ENCODE measurements at places on chromosomes 6 and 20.

DNA sequence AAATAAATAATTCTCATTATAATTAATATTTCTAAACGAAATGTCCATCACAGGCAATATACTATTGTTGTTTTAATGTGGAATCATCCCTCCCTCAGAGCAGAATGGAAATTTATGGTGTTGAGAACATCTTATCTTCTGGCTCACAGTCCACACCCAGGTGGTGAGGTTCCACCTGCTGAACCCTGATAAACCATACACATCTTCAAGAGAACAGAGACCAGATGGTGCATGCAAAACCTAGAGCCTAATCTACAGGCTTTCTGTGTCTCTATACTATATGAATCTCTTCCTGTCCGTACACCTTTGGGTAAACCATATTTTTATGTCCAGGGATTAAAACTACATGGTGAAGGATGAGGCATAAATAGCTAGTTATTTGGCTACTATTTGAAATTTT is 52.3 kb upstream of the UFL1 start:
- DNase-seq, result no peak

- DNase-seq, result no peak
Observed at GRCh38 chr6:167805349-167806060, 21.2 kb upstream of the AFDN start.

- no peak for DNase-seq
Observed at GRCh38 chr6:78482801-78483552, 384.4 kb upstream of the IRAK1BP1 start.

GRCh38 chr6:37559050-37559449 is 59.4 kb upstream of the CCDC167 start:
- DNase-seq, result no peak

GRCh38 chr20:46752728-46753127 is 43.3 kb downstream of the SLC2A10 start:
- DNase-seq, result no peak

- DNase-seq, result no peak
Observed at GRCh38 chr6:36301781-36302180, 31.9 kb downstream of the PNPLA1 start.

GRCh38 chr6:119308991-119309657 is 40.4 kb downstream of the MAN1A1 start:
- no peak for DNase-seq

- DNase-seq, result no peak
Observed at GRCh38 chr20:24503352-24503931, 34.0 kb downstream of the SYNDIG1 start.

DNA sequence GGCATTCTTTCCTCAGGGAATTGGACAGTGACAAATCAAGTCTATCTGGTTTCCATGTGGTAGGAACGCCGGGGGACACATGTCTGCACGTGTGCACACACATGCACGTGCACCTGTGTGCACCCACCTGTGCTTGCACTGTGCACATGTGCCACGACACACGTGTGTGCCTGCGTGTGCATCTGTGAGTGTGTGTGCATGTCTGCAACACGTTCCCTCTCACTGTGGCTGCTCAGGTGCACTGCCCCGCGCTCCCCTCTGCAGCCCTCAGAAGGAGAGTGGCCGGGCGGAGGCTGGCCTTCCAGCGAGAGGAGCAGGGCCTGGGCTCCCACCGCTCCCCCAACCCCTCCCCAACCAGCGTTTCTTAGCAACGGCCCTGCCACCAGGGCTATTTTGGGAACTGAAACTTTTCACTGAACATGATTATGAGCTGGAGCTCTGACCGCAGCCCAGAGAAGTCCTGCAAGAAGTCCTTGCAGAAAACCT is 147.8 kb downstream of the PHACTR3 start:
- DNase-seq, result peak; percentile 64

DNA sequence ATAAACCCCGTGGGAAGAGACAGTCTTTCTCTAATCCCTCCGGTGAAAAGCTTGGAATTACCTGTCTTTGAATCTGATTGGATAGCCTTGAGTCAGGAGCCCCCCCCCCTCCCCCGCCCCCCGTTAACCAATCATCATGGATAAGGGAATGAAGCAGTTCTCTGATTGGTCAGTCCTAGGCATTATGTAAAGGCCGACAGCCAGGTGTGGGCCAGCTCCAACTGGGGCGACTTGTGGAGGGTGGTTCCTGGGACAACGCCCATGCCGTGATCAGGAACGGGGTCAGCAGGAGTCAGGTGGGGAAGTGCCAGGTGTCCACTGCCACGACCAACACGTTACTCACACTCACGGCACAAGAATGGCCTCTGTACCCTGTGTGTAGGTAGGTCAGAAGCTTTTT is 406.8 kb upstream of the SULF2 start:
- DNase-seq, result no peak

GRCh38 chr20:19621072-19621471 is 137.0 kb upstream of the RIN2 start:
- DNase-seq, result no peak

DNA sequence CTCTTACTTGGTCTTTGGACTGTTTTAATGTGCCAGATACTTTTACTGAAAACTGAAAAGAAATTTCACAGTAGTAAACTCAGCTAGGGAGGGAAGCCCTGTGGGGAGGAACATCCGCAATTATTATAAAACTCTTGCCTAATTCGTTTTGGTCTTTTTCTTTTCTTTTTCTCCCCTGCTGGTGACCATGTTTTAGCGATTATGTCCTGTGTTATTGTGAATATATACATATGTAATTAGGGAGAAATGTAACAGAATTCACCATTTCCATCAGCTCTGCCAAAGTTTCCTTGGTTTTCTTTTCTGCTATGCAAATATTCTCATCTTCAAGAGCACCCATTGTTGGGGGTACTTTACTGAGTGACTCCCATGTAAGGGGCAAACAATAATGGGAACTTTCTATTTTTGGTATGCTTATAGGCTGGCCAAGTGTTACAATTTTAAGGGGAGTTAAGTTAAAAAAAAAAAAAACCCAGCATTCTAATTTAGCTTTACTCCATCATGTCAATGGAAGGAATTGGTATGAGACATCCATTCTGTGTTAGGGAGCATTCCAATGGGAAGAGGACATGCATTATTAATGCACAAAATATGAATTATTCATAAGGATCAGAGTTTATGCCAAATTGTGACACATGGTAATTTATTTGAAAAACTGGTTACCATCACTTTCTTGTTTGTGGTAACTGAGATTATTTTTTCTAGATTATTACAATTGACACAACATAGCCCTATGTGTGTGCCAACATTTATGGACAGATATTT is 2.0 kb downstream of the DOK5 start:
- no peak for DNase-seq

- no peak for DNase-seq
Observed at GRCh38 chr6:29021434-29021833, 16.3 kb upstream of the ZNF311 start.

DNA sequence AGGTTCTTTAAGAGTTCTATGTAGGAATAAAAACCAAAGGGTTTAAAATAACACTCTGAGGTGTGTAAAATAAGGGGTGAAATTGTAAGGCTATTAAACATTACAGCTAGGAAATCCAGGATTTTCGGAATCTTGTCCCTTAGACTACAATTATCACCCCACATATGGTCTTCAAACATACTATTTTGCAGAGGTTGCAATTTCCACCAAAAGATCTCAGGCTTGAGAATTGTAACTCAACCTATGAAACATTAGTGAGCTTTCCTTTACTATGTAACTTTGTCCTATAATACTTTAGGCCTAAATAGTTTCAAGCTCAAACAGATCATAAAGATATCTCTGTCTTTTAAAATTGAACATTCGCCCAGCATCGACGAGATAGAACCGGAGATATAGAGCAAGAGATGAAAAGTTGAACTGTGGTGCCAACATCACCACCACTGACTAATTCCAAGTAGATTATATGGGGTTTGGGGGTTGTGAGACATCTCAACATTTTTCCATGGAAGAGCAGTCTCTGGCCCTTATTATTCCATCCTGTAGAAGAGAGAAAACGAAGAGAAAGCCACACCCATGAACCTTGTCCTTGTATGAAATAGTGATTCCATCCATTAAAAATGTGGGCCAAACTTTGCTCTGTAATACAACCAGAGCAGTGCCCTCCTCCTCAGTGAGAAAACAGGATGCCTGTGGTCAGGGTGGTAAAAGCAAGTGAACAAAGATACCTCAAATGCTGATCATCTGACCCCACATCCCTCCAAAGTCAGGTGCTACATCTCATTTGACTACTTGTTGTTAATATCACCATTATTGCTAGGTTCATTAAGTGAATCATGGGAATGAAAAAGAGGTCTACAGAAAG is 284.5 kb upstream of the GJE1 start:
- DNase-seq, result no peak

- DNase-seq, result no peak
Observed at GRCh38 chr20:2867081-2867864, 6.0 kb upstream of the PTPRA start.

- DNase-seq, result no peak
Observed at GRCh38 chr6:35777356-35778102, 1.1 kb downstream of the CLPSL2 start.

DNA sequence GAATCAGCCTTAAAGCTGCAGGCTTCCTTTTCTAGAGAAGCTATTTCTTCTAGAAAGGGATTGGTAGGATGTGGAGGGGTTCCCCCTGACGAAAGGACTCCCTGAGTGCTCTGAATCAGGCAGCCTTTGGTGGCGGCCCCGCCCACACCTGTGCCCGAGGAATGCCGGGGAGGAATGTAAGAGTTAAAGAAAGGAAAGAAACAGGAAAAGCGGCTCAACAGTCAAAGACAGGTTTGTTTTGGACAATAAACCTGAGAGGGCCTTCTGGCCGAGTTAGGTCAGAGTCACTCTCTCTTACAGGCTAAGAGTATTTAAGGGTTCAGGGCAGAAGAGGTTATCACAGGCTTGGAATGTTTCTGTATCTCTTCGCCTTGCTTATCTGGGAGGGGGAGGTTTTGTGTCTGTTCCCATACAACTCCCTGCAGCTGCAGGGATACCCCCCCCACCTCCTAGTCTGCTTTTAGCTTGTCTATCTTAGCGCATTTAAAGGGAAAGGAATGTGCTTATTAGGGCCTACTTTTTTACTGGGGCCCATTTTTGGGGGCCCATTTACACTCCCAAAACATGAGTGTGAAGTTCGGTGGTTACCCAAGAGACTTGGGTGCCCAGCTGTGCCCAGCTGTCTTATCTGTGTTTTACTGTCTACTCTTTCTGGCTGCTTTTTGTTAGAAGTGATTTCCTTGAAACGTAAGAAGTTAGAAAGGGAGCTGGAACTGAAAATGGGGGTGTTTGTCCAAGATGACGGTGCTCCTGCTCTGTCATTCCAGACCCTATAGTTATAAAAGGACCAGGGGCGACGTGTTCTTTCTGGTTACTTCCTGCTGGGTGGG is 32.8 kb downstream of the DYNLT1 start:
- no peak for DNase-seq

DNA sequence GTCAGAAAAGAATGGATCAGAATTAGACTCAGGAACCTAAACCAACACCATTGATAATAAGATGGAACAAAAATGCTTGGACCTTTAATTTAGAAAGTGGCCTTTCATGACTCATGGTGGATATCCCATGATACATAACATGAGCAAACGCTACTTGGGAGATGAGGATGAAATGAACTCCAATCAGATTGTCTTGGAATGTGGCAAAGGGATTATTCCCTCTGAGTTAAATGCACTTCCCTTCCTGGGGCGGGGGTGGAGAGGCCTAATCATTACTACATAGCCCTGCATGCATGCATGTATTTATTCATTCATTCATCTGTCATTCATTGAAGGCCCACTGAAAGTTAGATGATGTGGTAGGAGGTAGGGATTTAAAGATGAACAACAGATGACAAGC is 174.0 kb downstream of the AIG1 start:
- DNase-seq, result no peak

DNA sequence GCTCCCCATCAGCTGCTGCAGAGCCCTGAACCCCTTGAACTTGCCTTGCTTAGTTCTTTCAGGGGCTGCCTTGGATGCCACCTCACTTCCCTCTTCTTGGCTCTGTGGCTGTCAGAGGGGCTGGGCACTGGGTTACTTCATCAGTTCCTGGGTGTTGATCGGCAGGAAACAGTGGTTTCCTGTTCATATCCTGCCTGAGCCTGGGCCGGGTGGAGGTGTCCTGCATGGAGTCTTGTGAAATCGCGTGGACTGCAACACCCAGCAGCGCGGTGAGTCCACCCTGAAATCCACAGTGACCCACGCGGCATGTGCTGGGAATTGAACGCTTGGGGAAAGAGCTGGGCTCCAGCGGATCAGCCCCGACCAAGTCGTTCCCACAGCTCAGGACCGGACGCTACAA is 97.5 kb downstream of the CDH26 start:
- DNase-seq, result peak; percentile 39

DNA sequence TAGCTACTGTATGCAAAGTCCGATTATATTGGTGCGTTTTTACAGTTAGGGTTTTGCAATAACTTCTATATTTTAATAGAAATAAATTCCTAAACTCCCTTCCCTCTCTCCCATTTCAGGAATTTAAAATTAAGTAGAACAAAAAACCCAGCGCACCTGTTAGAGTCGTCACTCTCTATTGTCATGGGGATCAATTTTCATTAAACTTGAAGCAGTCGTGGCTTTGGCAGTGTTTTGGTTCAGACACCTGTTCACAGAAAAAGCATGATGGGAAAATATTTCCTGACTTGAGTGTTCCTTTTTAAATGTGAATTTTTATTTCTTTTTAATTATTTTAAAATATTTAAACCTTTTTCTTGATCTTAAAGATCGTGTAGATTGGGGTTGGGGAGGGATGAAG is 13.7 kb upstream of the PLCG1 start:
- DNase-seq, result no peak

GRCh38 chr6:33684428-33684896 is 27.0 kb downstream of the UQCC2 start:
- DNase-seq, result no peak

DNA sequence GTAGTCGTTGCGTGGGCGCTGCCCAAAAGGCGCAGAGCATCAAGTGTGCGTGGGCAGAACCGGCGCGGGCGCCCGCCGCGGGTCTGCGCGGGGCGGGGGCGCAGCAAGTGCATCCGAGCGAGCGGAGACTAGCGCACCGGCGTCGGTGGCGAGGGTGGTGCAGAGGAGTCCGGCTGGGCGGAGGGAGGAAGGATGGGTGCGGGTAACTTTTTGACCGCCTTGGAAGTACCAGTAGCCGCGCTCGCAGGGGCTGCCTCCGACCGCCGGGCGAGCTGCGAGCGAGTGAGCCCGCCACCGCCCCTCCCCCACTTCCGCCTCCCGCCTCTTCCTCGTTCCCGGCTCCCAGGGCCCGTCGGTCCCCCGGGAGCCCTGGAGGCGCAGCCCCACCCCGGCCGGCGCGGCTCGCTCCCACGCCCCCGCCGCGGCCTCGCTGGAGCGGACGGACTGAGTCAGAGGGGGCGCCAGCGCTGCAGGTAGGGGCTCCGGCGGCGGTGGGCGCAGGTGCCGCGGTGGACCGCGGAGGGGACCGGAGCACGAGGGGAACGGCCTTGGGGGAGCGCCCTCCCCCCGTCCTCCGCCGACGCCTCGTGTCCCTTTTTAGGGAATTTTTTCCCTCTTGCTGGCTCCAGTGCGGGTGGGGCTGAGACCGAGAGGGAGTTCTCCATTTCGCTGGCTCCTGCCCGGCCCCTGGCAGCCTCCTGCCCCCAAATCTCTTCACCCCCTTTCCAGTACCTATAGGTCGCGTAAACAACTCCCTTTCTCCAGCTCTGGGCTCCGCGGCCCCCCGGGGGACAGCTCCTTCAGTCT is 1.6 kb upstream of the DBNDD2 start:
- no peak for DNase-seq
